ENCODE measurements at places on chromosomes 13 and 19.

DNA sequence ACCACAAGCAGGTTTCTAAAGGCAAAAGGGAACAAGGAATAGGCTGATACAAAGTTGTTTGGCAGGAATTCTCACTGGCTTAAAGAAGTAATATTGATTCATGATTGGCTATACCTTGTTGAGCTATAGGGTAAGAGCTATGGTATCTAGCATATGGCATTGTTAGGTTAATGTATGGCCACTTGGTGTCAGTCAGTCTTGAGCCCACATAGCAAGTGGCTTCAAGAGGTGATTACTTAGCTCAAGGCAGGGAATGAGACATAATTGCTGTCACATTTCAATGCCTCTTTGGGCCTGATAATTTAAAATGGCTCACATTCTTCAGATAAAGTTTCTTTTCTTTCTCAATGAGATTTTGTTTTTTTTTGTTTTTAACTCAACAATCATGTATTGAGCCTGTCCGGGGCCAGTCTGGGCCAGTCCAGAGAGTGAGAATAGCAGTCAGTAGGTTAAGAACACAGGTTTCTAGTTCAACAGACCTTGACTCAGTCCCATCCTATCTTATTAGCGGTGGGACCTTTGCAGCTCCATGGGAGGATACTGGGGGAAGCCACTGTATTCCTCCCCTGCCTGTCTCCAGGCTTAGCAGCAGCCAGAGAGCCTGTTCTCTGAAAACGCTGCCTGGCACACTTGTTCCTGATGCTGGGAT is 45.8 kb upstream of the RCBTB2 start:
- no peak for DNase-seq

- DNase-seq: no peak
Measured at GRCh38 chr19:27673986-27674385, 1539.0 kb downstream of the UQCRFS1 start.

DNA sequence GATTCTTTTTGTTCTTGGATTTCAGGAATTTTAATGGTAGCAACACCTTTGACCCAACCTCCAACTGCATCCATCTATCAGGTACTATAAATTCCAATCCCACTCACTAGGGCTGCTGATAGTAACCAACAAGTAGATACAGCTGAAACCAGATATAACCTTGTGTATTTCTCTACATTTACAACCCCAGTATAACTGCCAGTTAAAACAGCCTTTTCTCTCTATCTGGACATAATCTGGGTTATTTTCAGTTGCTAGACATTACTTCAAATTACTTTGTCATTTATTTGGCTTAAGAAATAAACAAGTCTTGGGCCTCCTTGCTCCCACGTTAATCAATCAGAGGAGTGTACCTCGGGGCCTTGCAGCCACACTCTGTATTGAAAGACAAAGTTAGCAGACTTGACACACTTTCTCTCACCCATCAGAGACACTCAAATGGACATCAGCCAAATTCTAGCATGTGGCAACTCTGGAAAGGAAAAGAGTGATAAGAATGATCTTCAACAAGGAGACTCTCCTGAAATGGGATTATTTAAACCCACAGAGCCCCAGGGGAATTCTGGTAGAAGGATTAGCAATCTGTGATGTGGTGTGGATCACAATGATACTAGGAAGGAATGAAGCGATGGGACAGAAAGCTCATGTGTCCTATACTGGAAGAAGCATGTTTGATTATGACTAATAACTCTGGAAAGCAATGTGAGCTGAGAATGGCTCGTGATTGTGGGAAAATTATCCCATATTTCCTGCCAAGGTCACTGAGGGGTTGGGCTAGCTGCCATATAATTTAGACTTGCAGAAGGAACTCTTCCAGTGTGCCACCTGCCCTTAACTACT is 157.5 kb downstream of the FLT1 start:
- DNase-seq: no peak

GRCh38 chr13:98721825-98722510 is 30.5 kb downstream of the SLC15A1 start:
- DNase-seq: no peak

DNA sequence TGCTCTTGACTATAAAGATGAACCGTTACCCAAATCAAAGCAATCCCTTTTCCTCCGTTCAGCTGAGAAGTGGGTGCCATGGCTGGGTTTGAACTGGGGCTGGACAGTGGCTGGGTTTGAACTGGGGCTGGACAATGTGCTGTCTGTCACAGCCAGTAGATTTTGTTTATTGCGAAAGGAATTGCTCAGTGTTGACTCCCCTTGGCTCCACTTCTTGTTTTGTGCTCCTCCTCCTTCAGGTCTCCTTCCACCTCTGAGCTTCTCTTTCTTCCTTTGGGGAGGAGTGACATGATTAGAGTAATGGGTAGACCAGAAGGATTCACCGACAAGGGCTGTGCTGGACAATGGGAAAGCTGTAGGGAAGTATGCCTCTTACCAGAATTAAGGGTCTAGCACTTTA is 19.4 kb upstream of the MBNL2 start:
- DNase-seq: no peak

DNA sequence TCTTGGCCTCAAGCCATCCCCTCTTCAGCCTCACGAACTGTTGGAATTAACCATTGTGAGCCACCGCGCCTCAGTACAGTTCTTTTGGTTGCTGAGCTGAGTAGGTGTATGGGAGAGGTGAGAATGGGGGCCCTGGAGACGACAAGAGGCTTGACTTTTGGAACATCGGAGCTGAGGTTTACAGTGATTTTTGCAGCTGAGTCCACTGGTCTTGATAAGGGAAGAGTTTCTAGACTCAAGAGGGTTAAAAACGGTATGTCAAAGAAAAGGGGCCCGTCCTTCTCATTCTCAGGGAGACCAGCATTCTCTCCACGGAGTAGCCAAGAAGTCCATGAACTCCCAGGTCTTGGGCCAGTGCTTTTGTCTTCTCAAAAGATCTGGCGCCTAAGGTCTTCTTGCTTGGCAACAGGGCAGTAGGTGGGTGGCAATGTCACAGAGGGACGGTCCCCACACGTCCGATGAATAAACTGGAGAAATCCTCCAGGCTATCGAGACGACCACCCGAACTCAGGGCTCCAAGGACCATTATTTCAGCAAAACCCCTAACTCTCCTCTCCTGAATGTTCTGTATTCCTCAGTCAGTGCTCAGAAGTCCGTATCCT is 6.4 kb upstream of the QTRT1 start:
- no peak for DNase-seq

DNA sequence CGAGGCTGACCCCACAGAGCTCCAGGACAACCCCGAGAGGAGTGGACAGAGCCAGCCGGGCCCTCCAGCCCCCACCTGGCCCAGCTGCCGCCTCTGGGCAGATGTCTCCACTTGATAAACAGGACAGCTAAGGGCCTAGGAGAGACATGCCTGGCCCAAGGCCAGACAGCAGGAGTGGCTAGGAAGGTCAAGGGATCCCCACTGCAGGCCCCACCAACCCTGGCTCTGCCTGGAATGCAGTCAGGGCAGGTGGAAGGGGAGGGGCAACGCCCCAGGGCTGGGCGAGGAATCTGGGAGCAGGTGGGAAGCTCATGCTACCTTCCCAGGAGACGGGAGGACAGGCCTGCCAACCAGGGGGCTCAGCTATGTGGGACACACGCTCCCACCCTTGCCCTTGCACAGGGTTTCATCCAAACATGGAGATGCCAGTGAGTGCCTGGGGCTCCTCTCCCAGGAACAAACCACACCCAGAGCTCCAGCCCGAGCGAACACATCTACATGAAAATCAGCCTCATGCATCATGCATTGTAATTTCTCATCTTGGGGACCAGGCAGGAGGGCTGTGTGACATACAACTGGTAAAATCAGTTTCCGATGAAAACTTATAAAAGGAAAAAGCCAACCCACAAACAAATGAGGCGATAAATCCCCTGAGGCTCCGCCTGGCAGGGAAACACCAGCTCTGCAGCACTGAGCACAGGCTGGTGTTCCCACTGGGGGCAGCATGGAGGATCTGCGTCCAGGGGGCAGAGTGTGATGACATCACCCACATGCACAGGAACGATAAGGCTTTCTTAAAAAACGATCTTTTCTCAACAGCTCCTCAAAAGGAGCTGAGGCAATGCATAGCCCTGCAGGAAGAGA is 25.0 kb downstream of the SH3GL1 start:
- no peak for DNase-seq

GRCh38 chr19:1311543-1312091 is 25.9 kb downstream of the EFNA2 start:
- no peak for DNase-seq

DNA sequence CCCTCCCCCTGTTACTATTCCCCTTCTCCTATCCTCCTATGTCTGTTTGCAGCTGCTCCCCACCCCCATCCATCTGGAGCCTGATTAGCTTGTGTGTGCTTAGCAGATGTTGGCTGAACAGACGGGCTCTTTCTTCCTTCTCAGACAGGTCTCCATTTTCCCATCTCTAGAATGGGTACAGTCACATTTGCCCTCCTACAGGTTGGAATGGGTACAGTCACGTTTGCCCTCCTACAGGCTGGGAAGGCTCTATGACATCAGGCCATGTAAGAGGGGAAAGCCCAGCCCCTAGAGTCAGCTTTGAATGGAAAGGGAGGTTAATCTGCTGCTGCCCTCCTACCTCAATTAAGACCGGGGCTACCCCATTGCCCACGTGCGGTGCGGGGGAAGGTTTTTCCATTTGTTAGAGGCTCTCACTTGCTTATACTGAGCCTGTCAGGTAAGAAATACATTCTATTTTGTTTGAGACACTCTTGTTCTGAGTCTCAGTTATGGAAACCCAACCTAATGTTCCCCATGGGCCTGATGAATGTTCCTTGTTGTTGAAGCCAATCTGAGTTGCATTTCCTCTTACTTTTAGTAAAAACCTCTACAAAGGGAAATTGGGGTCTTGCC is 2.2 kb upstream of the CLEC17A start:
- no peak for DNase-seq

DNA sequence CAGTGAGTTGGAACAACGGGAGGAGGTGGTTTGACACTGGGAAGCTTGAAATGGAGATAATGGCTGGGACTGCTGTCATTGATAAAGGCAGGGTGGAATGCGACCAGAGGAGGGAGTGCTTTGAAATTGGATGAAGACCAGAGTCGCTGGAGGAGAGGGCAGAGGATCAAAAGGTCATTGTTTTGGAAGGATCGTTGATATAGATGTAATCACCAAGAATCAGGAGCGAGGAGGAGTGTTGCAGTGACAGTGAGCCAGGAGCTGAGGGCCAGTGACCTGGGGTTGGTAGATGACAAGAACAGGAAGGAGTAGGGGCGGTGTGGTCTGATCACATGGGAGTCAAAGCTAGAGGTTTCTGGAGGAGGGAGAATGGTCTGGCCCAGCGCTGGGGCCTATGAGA is 25.3 kb downstream of the TM9SF2 start:
- no peak for DNase-seq

DNA sequence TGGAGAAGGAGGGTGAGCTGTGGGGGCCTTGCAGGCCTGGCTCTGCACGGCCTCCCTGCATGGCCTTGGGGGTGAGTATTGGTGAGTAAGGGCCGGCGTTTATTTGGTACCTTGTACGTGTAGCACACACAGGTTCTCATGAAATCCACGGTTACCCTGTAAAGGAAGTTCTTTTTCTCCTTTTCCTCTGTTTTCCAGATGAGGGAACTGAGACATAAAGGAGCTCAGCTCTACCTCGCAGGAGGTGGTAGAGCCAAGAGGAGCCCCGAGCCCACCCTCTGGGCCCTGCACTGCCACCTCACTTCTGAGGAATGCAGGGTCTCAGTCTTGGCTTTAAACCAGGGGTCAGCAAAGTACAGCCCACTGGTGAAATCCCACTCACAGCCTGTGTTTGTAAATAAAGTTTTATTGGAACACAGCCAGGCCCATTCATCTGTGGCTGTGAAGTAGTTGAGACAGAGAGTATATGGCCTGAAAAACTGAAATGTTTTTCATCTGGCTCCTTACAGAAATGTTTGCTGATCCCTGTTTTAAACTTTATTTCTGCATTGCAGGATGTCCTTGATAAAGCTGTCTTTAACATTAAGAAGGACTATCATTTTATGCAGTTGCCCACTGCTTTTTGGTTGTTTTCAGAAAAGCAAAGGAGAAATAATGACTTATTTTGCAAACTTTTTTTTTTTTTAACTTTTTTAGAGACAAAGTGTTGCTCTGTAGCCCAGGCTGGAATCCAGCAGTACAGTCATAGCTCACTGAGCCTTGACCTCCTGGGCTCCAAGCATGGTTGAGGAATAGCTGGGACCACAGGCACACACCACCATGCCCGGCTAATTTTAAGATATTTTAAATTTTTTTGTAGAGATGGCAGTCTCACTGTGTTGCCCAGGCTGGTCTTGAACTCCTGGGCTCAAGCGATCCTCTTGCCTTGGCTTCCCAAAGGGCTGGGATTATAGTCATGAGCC is 6.4 kb downstream of the EPN1 start:
- no peak for DNase-seq

- DNase-seq: no peak
Measured at GRCh38 chr19:50384685-50385535, 763 bp downstream of the POLD1 start.

- no peak for DNase-seq
Measured at GRCh38 chr13:19062801-19063200, 118.8 kb downstream of the TUBA3C start.

- no peak for DNase-seq
Measured at GRCh38 chr13:51147732-51148131, 36.7 kb upstream of the C13orf42 start.

GRCh38 chr13:59546178-59546577 is 617.5 kb downstream of the DIAPH3 start:
- DNase-seq: no peak

DNA sequence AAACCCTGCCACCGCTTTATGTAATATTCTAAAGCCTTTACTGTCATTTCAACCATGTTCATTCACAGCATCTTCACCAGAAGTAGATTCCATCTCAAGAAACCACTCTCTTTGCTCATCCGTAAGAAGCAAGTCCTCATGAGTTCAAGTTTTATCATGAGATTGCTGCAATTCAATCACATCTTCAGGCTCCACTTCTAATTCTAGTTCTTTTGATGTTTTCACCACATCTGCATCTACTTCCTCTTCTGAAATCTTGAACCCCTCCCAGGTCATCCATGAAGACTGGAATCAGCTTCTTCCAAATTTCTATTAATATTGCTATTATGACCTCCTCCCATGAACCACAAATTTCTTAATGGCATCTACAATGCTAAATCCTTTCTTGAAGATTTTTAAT is 83.9 kb downstream of the FOXO1 start:
- DNase-seq: no peak
